Spleen (tissue), 13 donors: ENCODE measurements at places on chromosomes 7 and 10.

DNA sequence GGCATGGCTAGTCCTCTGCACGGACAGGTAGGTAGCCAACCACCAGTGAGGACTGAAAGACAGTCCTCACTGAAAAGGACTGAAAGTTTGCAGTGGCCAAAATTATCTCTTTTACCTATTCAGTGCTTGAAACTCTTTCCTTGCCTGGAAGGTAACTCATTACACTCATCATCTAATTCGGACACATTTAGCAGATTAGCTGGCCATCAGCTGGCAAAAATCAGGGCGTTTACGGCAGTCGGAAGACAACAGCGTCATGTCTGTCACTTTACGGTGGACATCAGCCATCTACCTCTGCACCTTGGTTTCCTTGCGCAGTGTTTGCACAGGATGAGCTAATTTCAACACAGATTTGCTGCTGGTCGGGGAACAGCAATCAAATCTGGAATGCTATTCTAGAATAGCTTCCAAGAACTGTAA, 740 bp downstream of the ANXA7 start:
- no peak for DNase-seq

- no peak for DNase-seq
Measured at GRCh38 chr7:116897661-116898060, 35.3 kb downstream of the CAPZA2 start.

DNA sequence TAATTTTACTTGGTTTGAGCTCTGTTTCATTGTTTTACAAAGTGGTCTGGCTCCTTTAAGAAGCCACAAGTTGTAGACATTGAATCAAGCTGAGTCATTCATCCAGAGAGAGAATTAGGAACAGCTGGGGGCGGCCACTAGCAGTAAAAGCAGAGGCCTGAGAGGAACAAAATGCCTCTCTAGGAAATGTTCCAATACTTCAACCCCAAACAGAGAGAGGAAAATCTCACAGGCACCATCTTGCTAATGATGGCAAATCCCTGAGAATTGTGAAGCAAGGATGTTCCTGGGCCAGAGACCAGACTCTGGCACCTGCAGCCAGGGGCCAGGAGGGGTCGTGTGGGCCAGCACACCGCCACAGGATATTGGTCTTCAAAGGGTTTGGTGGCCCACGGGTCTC, 26.5 kb upstream of the TRIL start:
- no peak for DNase-seq

DNA sequence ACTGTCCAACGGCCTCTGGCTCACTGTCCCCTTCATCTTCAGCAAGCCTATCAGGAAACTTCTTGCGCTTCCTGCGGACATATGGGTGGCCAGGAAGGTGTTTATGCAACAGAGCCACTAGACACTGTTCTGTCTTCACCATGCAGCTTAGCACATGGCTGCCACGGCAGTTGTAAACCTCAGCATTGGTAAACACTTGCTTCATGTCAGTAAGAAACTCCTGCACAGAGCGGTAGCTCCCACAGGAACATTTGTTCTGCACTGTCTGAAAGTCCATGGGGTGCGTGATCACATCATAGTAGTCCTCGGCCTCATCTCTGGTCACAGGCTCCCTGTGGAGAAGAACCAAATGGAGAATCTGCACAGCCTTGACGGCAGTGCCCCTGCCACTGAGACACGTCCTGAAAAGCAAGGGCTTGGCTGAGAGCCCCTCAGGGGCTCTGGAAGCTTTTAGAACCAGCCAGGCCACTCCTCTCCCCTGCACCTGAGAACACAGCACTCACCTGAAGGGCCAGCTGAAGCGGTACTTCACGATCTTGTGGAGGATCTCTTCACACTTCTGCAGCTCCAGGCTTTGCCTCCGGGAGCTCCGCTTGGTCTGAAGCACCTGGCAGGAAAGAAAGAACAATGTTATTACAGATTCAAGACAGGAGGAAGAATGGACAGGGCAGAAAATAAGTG, 8.8 kb downstream of the FZD9 start:
- no peak for DNase-seq

DNA sequence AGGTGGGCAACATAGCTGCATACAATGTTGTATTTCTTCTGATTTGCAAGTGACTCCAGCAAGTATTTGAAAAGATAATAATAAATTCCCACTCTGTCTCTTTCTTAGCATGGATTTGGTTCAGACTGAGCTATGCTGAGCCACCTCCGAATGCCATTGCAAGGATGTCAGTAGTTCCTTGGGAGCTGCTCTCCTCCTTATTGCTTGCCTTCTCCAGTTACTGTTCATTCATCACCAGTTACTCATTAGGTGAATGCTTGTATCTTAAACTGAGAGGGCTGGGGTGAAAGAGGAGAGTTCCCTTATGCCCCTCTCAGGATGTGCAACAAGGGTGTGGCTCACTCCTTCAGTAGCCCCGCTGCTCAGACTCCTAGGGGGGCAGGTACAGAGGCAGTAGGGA, 78.4 kb upstream of the PRKAR2B start:
- no peak for DNase-seq
